Testis (tissue), 5 donors: ENCODE measurements at places on chromosomes 1 and 21. TPM values are rescaled to one million over a fixed set of nuclear protein-coding genes. Genes with fewer than 3 reads are reported as not detected.

Gene LCE1B
- not detected for polyA plus RNA-seq

Gene NRIP1
- polyA plus RNA-seq = 18.0 TPM

Gene TGFB2
- 4.5 TPM for polyA plus RNA-seq

Gene LIN28A
- 3.6 TPM for polyA plus RNA-seq

Gene CACNA1S
- 0.87 TPM for polyA plus RNA-seq
